Temporal lobe (tissue), 4 donors: ENCODE measurements at places on chromosomes 7 and 10. TPM values are rescaled to one million over a fixed set of nuclear protein-coding genes. Genes with fewer than 3 reads are reported as not detected.

Gene TMEM229A
- 0.74 TPM for total RNA-seq

Gene TMEM196
- 12.0 TPM for total RNA-seq

Gene WNT8B
- total RNA-seq: not detected

Gene GPR37
- 20.9 TPM for total RNA-seq

Gene SLC25A13
- 9.6 TPM for total RNA-seq

Gene ZNF862
- total RNA-seq: 11.8 TPM

Gene ANKRD2
- not detected for total RNA-seq

Gene SLC26A5
- not detected for total RNA-seq

Gene NRCAM
- total RNA-seq: 175 TPM

Gene TMEM26
- total RNA-seq: 0.25 TPM

Gene CRYGN
- total RNA-seq: 0.25 TPM

Gene MMP21
- 0.25 TPM for total RNA-seq

Gene TLX1
- total RNA-seq: not detected

Gene DNTT
- total RNA-seq: not detected

Gene STAG3
- total RNA-seq: 0.74 TPM

Gene CHN2
- 69.3 TPM for total RNA-seq

Gene CLRN3
- not detected for total RNA-seq

Gene ERV3-1
- 20.2 TPM for total RNA-seq

Gene GATA3
- total RNA-seq: under 0.01 TPM

Gene HOXA9
- total RNA-seq: 0.25 TPM

Gene CCAR1
- total RNA-seq: 41.1 TPM

Gene PSMA2
- 36.1 TPM for total RNA-seq

Gene GSTO2
- total RNA-seq: 1.7 TPM
